ENCODE measurements at places on chromosomes 2 and 18.

DNA sequence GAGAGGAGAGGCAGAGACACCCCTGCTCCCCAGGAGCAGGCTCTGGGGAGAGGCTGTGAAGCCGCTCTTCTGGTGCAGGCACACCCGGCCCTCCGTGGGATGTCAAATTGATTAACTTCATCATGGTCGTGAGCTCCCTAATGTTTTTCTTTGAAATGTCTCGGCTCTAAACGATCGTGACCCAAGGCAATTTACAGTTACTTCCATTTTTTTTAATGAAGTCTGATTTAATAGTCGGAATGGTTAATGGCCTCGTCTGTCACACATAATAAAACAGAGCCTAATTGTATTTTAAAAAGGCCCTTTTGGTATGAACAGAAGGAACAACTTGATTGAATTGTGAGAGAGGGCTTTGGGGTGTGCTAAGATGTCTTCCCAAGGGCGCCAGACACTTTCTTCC, 130.2 kb downstream of the SMAD2 start:
- DNase-seq: no peak

- DNase-seq: peak; percentile 60
Observed at GRCh38 chr2:174971868-174972781, 33.1 kb downstream of the CHN1 start.

DNA sequence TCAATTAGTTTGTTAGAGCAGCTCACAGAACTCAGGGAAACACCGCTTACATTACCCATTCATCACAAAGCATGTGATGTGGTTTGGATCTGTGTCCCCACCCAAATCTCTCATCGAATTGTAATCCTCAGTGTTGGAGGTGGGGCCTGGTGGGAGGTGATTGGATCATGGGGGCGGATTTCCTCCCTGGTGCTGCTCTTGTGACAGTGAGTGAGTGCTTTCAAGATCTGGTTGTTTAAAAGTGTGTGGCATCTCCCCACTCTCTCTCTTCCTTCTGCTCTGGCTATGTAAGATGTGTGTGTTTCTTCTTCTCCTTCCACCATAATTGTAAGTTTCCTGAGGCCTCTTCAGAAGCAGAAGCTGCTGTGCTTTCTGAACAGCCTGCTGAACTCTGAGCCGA, 63.5 kb upstream of the AGPS start:
- no peak for DNase-seq

- DNase-seq: no peak
Observed at GRCh38 chr18:35688757-35689156, 107.2 kb downstream of the GALNT1 start.

GRCh38 chr18:70372450-70373041, 83.7 kb downstream of the SOCS6 start:
- DNase-seq: no peak

GRCh38 chr2:106614511-106615291, 127.5 kb downstream of the CD8B2 start:
- no peak for DNase-seq

- no peak for DNase-seq
Observed at GRCh38 chr2:156338578-156338977, 6.1 kb upstream of the NR4A2 start.

- no peak for DNase-seq
Observed at GRCh38 chr2:217789736-217790181, 213.0 kb downstream of the TNS1 start.

- DNase-seq: peak; percentile 23
Observed at GRCh38 chr2:46915281-46915810, at the start of gene MCFD2. Gene MCFD2, minus strand, starts transcription at chr2:46915806. Its CDS starts 6,635 bp downstream, at chr2:46909171.

GRCh38 chr2:241563981-241564595, 5.5 kb downstream of the BOK start:
- no peak for DNase-seq

DNA sequence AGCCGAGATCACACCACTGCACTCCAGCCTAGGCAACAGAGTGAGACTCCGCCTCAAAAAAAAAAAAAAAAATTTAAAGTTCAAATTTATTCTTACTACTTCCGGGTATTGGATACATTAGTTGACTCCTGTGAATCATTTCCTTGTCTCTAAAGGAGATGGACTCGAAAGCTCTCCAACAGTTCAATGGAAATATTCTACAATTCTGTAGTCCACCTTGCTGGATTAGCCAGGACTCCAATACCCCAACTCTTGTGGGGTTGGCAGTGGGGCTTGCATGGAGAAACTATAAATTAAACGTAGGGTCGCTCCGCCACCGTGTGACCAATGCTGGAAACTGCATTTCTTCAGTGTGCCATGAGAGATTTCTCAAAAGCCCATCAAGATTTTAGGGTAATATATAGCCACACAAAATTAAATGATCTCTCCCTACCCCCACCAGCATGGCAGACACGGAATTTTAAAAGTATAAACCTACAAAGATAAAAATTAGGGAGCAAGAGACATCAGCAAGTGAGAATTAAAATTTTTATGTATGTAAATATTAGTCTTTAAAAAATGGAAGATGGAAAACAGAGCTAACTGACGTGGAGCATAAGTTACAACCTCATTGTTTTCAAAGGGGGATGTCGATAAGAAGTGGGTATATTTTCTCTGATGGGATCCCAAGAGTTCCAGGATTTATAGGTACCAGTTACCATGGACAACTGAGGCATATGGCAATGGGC, 27.8 kb upstream of the GAREM2 start:
- peak; percentile 69 for DNase-seq

- DNase-seq: no peak
Observed at GRCh38 chr2:42098571-42099437, 51.0 kb downstream of the PKDCC start.

- peak; percentile 21 for DNase-seq
Observed at GRCh38 chr2:54310311-54310710, 54.3 kb upstream of the TSPYL6 start.

DNA sequence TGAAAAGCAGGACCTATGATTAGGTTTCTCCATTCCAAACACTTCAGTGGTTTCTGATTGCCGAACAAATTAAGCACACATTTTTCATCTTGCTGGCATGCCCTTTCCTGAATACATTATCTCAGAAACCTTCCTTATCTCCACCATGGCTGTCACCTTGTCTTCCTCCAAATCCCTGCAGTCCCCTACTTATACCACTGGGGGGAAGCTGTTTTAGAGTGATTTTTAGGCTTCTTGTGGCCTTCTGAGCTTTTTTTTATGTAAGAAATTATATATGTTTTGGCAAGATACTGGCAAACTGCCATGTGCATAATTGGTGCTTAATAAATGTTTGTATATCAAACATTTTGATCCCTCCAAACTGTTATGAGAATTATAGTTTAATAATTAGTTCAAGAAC, 229.2 kb downstream of the MYT1L start:
- peak; percentile 52 for DNase-seq

- no peak for DNase-seq
Observed at GRCh38 chr2:138028538-138028937, 64.3 kb downstream of the HNMT start.

DNA sequence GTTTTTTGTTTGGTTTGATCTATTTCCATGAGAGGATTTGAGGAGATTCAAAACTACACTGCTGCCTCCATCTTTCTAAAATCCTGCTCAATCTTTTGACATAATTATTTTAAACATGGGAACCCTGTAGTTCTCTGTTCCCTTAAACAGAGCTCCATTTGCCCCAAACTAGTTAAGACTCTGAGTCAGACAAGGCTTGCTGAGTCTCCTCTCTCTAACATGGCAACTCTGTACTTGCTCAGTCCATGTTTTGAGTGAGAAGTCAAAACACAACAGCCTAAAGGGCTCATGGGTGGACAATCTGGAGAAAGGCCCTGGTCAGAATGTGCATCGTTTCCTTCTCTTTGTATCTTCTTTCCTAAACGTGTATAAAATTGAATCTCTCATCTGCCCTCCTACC, 7.1 kb upstream of the STAMBP start:
- no peak for DNase-seq

DNA sequence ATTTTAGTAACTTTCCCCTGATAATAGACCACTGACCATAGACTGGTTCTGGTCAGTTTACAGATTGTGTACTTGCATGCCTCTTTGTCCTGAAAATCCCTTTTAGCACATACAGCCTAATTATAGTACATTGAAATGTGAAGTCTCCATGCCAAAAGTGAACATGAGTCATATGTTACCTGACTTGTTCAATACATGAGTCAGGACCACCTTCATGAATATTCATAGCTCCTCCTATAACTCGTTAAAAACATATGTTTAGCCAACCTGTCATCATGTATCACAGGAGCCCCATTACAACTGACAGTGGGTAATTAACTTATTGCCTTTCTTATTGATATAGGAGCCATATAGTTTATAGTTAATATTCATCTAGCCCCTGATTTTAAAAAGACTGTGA, 78.6 kb downstream of the SH3YL1 start:
- DNase-seq: no peak

GRCh38 chr2:216516730-216517350, 18.2 kb downstream of the RPL37A start:
- DNase-seq: peak; percentile 79

- DNase-seq: no peak
Observed at GRCh38 chr2:110858135-110858725, 125.9 kb downstream of the ACOXL start.
